ENCODE measurements at places on chromosomes 3 and 15.

- DNase-seq: no peak
Observed at GRCh38 chr15:73275862-73276261, 92.9 kb downstream of the HCN4 start.

DNA sequence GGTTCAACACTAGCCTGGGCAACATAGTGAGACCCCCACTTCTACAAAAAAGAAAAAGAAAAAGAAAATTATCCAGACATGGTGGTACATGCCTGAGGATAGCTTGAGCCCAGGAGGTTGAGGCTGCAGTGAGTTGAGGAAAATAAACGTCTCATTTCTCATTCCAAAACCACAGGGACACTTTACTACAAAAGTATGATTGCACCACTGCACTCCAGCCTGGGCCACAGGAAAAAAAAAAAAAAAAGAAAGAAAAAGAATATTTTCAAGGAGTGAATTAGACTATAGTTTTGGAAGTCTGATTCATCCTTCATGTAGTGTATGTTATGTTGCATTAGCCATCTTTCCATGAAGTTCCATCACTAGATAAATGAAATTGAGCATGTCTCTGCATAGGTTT is 149.5 kb upstream of the THBS1 start:
- DNase-seq: no peak

GRCh38 chr15:76576523-76577279 is 240.1 kb downstream of the ISL2 start:
- no peak for DNase-seq

GRCh38 chr3:20095470-20095869 is 55.2 kb downstream of the KAT2B start:
- no peak for DNase-seq

GRCh38 chr3:142705198-142705597 is 18.6 kb upstream of the TRPC1 start:
- DNase-seq: no peak

- DNase-seq: peak; percentile 48
Observed at GRCh38 chr3:99878005-99878404, 60.3 kb downstream of the CMSS1 start.

DNA sequence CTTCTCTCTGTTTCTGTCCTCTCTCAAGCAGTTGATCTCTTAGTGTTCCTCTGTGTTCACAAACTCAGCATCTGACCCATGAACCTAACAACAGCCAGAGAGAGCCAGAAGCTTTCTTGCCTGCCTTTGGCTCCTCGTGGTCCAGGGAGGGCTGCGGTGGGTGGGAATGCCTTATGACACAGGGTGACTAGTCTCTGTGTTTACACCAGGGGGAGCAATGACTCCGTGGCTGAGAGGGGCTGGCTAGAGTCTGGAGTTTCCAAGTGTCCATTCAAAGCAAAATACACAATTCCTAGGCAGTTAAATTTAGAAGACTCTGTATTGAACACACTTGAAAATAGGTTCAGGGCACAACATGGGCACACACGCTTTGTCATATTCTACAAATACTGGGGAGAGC is 370.0 kb upstream of the FRG2C start:
- peak; percentile 5 for DNase-seq

DNA sequence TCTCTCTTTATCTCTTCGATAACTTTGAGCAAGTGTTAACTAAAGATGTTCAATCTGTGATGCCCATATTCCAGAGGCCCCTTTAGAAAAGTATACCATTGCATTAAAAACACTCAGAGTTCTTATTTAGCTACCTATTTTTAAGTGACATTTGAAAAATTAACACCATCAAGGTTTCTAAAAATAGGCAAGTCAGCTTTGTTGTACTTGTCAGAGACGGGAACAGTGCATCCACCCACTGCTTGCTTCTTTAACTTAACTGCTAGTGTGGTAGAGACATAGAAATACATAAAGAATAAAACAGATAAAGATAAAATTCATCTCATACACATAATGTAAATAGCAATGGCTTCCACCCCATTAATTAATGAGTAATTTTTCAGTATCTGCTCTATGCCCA is 66.0 kb downstream of the IGSF11 start:
- DNase-seq: no peak

DNA sequence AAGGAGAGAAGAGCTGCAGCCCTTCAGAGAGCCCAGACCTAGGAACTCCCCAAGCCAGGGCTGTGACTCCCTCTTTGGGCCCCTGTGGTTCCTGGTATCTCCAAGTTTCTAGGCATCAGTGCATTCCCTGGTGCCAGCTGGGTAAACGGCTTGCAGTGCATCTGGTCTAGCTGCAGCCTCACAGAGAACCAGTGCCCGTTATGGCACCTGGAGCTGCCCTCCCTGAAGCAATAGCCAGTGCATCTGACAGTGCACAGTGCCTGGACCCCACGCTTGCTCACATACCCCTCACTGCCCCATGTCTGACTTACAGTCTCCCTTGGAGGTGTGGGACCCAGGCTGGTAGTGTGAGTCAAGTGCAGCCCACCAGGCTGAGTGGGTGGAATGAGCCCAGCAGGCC is 52.1 kb downstream of the LSAMP start:
- DNase-seq: no peak

- DNase-seq: no peak
Observed at GRCh38 chr3:117919621-117920020, 1115.0 kb downstream of the IGSF11 start.

- no peak for DNase-seq
Observed at GRCh38 chr3:171878461-171879225, 35.5 kb downstream of the TMEM212 start.

- DNase-seq: peak; percentile 10
Observed at GRCh38 chr15:38068626-38069391, 134.4 kb downstream of the TMCO5A start.

GRCh38 chr3:97822359-97822775 is 556 bp downstream of the CRYBG3 start:
- peak; percentile 16 for DNase-seq

GRCh38 chr3:181718987-181719911 is 7.5 kb downstream of the SOX2 start:
- DNase-seq: no peak

DNA sequence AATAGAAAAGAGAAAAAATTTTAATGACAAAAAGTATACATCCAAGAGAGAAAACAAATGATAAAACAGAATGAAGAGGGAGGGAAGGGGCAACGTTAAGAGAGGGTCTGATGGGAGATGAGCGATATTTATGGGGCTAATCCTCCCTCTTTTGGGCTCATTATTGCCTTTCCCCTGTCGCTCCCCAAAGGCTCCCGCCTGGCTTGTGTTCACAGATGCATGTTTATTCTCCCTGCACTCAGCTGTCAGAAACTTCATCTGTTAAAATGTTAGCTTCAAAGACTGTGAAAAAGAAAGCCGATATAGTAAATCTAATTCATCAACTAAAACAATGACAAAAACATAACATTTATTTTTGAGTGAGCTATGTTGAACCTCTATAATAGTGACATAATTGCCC is 74.3 kb downstream of the GABRB3 start:
- DNase-seq: no peak

DNA sequence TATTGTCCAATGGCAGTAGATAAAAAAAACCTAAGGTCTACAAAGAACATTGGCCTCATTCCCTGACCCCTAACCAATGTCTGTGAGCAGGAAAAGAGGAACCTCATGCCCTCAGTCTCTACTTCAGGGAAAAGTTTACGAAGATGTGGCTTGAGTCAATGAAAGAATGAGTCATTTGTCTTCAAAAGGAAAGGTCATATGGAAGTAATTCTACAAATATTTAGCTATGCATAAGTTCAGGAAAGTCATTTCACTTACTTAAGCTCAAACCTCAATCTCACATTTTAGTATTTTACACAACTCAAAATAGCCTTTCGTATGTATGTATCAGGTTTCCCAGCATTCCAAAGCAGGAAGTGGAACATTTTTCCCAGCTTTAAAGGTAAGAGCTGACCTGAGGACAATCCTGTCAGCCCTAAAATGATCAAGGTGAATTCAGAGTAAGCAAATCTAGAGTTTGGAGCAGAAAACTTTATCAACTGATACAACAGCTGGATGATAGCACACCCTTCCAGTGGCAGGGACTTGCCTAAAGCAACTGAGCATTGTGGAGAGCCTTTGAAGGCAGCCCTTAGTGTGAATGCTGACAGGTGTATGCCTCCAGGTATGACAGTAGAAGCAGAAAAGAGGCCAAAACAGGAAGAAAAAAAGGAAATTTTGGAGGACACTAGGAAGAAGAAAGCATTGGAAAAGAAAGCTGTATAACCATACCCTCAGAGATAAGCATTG is 53.9 kb upstream of the ACKR4 start:
- no peak for DNase-seq

GRCh38 chr3:89238846-89239245 is 131.4 kb downstream of the EPHA3 start:
- no peak for DNase-seq

DNA sequence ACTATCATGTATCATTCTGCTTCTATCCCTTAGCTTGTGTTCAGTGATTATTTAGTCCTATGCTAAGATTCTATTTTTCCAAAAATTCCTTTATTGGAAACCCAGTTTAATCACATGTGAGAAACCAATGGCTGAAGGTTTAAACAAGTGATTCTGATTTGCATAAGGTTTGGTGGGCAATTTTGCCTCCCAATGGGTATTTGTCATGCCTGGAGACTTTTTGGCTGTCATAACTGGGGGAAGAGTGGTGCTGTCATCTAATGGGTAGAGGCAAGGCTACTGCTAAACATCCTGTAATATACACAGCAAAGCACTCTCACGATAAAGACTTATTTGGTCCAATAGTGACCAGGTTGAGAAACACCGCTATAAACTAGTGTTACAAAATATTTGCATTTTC is 148.7 kb downstream of the ALCAM start:
- DNase-seq: no peak

DNA sequence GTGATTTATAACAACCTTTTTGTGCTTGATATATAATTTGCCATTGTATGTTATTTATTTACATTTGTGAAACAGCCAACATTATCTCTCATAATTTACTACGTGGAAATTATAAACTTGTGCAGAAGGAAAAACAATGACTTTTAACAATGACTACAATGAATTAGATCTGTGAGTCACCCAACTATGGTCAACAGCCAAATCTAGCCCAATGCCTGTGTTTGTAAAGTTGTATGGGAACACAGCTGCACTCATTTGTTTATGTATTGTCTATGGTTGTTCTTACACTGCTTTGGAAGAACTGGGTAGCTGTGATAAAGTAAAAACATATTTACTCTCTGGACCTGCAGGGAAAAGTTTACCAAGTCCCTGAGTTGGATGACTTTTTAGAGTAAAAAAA is 110.4 kb downstream of the OTOL1 start:
- no peak for DNase-seq

- DNase-seq: no peak
Observed at GRCh38 chr3:170893895-170894294, 14.5 kb downstream of the EIF5A2 start.
